ENCODE measurements at places on chromosomes 3 and 15.

DNA sequence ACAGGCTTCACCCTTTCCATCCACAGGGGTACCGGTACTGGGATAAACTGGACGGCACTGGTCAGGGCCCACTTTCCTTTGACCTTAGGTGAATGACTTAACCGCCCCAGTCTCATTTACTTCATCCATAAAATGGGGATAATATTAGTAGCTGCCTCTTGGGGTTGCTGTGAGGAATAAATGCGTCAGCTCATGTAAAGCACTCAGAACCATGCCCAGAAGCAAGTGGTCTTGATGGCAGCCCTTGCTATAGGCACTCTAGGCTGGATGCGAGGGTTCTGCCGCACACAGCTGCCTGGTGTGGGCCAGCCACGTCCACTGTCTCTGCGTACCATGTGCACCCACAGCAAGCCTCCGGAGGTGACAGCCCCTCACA, 32.2 kb upstream of the FBLN2 start:
- no peak for DNase-seq

GRCh38 chr15:91553196-91553854, 300.2 kb upstream of the SLCO3A1 start:
- no peak for DNase-seq

- no peak for DNase-seq
Measured at GRCh38 chr3:178419071-178419470, 117.2 kb upstream of the KCNMB2 start.

GRCh38 chr15:98878172-98878571, 129.4 kb downstream of the PGPEP1L start:
- no peak for DNase-seq

- no peak for DNase-seq
Measured at GRCh38 chr15:31179693-31180092, 78.2 kb upstream of the TRPM1 start.

DNA sequence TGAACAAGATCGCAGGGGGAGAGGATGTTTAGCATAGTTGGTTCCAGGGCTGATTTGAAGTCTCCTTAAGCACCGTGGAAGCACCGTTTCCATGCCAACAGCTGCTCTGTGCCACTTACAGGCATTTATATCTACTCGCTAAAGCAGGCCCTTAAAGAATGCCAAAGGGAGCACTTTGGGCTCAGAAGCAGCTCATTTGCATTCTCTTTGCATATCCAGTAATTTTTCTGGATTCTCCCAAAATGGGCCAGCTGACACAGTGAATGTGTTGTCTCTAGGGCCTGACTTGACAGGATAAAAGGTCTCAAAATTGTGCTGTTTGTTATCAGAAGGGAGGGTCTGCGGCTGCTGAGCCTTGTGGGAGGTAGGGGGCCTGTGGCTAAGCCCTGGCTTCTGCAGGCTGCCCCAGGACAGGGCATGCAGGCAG, 138.6 kb downstream of the FBLN2 start:
- DNase-seq, result no peak

DNA sequence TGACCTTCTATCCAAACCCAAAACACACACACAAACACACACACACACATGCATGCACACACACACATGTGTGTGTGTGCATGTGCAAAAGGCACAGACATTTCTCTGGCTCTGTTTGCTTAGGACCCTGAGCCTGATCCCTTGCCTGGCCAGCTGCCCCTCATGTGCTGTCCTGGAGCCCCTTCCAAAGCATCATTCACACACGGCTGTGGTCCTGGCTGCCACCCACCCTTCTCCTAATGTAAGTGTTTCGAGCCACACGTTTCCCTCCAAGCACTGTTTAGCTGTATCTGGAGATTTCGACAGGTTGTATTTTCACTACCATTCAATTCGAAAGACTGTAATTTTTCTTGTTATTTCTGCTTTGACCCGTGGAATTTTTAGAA, 45.8 kb upstream of the KLF13 start:
- DNase-seq, result no peak

GRCh38 chr3:39110041-39110639, 2.7 kb downstream of the TTC21A start:
- DNase-seq, result no peak

- DNase-seq, result no peak
Measured at GRCh38 chr3:149660462-149660861, 2.6 kb upstream of the WWTR1 start.

DNA sequence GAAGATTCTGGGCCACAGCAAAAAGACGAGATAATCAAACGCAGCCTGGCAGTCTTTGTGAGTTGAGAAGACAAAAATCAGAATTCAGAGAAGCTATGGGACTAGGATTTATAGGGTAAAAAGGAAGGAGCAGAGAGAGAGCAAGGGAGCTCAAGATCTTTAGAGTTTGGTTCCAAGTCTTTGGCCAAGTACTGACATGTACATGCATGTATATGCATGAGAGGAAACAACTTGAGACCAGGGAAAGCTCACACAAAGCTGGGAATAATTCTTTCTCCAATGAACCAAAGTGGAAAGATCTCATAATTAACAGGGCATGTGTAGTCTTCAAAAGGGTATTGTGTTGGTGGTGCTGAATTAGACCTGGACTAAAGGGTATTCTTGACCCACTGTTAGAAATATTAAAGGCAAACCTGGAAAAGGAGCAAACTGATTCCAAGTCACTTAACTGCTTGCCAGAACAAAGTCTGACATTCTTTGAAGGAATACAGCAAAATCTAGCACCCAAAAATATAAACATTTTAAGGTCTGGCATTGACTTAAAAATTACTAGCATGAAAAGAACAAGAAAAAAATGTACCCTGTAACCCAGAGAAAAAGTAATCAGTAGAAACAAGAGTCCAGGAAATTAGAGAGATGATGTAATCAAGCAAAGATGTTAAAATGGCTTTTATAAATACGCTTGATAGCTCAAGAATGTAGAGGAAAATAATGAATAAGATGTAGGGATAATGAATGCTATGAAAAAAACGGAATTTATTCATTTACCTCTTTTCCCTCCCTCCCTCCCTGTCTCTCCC, 226.0 kb upstream of the CGNL1 start:
- DNase-seq, result no peak

DNA sequence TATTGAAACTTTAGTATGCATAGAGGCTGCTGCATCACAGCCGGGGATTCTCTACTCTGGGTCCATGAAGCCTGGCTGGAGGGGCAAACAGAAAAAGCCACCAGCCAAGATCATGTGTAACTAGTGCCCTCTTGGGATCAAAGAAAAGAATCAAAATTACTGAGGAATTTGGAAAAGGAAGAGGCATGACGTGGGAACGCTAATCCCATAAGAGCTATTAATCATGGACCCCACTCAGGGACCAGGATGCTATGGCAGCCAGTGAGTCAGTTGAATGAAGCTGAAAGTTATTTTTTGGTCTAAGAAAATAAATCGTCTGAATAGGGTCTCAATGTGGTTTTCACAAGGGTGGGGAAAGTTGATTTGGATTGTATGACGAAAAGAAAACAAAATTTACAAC, 1165.1 kb downstream of the ROBO2 start:
- no peak for DNase-seq

DNA sequence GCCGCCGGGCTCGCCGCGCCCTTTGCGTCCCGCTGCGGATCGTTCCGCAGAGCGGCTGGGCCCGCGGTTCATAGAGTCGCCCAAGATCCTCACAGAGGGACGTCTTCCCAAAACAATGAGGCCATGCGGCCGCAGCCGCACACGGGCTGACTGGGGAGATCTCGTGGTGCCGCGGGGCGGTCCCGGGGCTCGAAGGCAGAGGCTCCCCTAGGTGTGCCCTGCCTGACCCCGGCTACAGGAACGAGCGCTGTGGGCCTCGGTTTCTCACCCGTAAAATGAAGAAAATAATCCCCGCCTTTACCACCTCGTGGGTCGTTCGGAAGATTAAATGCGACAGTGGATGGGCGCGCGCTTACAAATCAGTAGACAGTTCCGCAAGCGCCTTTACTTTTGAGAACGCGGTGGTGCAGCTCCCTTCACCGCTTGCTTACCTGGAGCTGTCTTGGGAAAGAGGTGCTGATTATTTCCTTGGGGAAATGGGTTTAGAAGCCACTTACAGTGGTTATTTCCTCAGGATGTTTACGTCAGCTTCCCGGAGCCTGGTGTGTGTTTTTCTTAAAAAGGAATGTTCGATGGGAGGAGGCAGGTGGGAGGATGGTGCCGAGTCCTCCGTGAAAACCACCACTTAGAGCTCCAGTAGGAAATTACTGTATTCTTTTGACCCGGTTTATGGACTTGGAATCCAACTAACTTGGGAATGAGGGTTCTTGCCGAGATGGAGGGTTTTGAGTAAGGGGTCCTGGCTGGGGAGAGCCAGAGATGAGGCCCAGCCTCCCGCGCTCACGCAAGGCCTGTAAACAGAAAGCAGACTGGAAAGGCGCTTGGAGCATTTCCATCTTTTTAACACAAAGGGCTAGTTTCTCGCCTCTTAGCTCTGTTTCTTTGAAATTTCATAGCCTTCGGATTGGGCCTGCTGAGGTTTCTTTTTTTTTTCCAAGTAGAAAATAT, 1.9 kb upstream of the MEX3B start:
- DNase-seq, result no peak

DNA sequence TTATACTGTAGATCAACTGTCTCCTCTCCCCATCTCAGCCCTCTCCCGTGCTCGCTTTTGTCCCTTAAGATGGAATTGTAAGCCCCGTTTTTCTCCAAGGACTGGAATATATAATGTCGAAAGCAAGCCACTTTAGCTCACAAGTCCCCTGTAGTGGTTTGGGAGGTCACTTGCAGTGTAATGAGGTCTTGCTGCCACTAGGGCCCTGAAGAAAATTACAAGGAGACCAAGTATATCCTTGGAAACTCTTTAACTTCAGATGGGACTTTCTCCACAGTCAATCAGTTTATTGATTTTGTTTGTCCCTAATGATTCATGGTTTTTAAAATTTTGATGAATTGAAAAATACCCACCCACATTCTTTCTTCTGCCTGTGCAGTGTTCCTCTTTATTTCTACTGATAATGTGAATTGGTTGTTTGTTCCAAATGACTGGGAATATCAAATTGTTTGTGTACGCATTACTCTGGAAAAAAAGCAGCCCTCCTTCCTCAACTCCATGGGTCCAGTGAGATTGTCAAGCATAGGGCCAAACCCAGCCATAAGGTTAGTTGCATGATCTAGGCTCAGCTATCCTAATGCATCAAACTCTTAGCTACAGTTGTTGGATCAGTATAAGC, 294.8 kb downstream of the MCTP2 start:
- no peak for DNase-seq

DNA sequence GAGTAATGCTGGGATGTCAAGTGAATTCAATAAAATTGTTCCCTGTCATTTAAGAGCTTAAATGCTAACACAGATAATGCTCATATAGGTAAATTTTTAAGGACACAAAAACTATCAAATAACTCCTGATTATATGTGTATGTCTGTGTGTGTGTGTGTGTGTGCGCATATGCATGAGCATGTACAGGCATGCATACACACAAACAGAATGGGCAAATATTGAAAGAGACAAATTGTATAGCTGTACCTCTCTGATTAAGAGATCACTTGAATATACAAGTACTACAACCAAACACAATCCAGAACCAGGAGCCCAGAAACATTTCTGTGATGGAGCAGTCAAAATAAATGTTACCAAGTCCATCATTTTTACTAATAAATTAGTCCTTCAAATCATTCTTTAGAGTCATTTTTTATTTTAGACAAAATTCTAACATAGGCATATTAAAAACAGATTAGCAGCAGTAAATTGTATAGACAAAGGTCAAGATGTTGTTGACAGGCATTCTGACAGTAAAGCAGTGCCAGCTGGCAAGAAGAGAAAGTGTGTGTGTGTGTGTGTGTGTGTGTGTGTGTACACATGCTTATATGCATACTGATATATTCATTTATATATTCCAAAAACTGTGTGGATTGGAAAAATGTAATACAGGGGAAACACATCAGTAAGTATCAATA, 145.3 kb downstream of the CD47 start:
- no peak for DNase-seq

DNA sequence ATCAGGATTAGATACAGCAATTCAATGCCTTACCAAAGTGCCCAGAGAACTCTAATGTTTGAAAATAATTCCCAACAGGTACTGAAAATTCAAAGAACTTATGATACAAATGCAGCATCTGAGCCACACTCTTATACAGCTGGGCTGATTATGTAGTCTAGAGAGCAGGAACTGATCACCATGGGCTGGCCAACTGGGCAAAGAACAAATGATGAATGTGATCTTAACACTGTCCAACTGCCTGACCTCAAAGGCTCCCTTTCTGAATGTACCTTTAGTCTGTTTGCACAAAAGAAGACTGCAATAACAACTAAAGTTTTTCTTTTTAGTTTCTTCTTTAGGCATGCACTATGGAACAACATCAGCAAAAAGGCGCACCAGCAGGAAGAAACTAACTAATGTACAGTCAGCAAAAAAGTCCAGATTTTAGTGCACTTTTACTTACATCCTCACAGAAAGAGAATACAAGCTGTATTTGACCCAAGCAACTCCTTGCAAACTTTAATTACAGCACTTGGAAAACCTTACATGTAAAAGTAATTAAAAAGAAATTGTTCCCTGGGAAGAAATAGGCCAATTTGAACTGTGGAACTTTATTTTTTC, 1095.1 kb downstream of the IGSF11 start:
- DNase-seq, result no peak

DNA sequence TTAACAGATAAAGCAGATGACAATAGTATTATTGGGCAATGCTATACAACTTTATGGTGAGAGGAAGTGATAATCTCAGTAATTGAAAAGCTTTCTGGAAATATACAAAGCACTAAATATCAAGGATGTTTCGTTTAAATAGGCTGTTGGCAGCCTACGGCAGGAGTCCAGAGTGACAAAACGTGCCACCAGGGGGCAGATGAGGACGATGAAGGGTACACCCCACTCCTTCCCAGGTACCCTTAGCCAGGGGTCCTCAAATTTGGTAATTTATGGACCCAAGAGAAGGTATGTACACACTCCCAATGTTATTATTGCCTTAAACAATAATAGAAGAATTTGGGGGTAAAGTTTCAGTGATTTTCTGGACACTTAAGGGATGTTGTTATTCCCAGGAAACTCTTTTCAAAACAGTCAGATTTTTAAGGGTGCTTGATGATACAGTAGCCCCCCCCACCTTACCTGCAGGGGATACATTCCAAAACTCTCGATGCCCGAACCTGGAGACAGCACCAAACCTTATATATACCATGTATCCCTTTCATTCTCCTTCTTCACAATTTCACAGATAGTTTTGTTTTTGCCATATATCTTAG, 1.4 kb upstream of the MAGEL2 start:
- no peak for DNase-seq

DNA sequence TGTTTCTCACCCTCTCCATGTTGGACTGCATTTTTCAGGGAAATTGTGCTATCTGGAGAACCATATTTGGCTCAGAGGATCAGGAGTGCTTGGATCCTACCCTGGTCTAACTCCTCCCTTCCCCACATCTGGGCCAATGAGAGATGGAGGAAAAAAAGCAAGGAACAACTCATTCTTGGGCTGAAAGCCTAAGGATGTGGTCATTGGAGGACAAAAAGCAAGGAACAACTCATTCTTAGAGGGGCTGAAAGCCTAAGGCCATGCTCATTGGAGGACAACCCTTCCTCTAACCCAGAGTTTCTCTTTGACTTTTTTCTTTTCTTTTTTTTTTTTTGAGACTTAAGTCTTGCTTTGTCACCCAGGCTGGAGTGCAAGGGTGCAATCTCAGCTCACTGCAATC, 48.6 kb upstream of the CHRNB4 start:
- DNase-seq, result no peak

GRCh38 chr3:123329636-123330340, 119.1 kb downstream of the ADCY5 start:
- DNase-seq, result no peak

GRCh38 chr3:64607032-64607551, 80.7 kb downstream of the ADAMTS9 start:
- DNase-seq, result no peak

- DNase-seq, result no peak
Measured at GRCh38 chr15:63080634-63081250, 38.2 kb downstream of the TPM1 start.

GRCh38 chr15:27865323-27865922, 233.7 kb downstream of the OCA2 start:
- DNase-seq, result no peak

Data from LNCaP clone FGC (cell line).